ENCODE measurements at places on chromosomes 13 and 19.

- DNase-seq = no peak
These were observed 96.1 kb downstream of the ANKRD10 start for GRCh38 chr13:110818747-110819146.

DNA sequence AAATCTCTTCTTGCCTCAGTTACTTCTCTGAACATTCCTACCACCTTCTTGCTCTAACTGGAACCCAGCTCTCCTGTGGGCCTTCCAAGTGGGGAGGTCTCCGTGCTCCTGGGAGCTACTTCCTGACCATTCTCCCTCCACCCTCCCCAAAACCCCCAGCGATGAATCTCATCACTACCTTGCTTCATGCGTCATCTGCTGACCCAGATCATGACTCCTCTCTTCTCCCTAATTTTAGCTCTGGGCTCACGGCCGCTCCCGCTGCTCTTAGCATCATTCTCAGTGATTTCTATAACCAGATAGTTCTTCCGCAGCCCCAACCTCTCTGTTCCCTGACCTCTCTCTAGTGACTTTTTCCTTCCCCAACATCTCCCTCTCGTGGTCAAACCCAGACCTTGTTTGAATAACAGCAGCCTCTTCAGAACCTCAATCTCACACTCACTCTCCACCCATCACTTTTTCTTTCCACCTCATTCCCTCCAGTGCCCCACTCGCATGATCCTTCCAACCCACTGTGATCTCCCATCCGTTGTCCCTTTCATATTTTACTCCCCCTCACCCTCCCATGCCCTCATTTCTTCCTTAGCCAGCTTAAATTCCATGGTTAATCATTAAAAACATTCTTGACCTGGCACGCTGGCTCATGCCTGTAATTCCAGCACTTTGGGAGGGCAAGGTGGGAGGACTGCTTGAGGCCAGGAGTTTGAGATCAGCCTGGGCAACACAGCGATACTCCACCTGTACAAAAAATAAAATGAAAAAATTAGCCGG lies 21.8 kb downstream of the MRPS12 start:
- DNase-seq = peak; percentile 49

GRCh38 chr13:104683789-104684188 lies 1617.6 kb upstream of the SLC10A2 start:
- no peak for DNase-seq

- DNase-seq = no peak
These were observed 45.1 kb upstream of the CEACAM21 start for GRCh38 chr19:41530761-41531301.

DNA sequence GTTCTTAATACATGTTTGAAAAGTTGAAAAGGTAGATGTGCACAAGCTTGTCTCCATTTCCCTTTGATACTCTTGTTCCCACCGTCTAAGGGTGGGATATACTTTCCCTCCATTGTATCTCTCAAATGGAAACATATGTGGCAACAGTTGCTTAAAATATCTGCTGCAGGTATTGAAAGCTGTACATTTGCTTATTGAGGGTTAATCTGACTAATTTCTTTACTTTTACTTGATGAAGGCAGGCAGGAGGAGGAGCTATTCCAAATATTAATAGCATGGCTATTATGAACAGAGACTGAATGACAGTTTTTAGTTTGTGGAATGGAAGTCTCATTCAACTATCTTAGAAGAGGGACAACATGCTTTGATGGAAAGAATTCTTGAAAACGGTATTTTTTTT lies 103.8 kb downstream of the SLC10A2 start:
- DNase-seq = no peak

DNA sequence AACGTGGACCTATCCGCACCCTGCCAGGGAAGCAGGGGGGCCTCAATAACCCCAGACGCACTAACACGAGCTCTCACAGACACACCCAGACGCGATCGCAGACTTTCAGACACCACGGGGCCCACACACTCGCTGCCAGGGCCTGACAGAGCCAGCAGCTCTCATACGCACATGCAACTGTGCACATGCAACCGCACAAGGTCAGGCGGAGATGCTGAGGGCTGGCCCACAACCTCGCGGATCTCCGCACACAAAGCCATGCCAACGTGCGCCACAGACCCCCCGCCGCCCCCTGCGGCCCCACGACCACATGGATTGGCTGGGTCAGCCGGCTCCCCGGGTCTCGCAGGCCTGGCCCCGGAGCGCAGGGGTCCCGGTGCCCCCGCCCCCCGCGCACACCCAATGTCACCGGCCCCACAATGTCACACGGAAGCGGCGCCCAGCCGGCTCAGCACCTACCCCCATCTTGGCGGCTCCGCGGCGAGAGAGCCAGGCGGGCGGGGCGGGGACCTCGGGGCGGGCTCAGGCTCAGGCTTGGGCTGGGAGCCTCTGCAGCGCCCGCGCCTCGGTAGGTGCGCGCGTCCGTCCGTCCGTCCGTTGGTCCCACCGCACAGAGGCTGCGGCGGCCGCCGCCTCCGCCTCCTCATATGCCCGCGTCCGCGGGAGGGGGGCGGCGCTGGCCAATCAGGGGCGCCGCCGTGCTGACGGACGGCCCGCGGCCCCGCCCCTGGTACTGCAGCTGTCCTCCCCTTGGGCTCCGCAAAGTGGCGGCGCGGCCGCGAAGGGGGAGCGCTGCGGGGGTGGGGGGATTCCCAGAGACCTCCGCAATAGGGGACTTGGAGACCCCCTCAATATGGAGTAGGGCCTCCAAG lies at the start of gene ATP1A3:
Gene ATP1A3 (minus strand): TSS at position 619 of the 872 bp plus-strand sequence. CDS start 154 bp downstream, at position 465.
- peak; percentile 61 for DNase-seq

DNA sequence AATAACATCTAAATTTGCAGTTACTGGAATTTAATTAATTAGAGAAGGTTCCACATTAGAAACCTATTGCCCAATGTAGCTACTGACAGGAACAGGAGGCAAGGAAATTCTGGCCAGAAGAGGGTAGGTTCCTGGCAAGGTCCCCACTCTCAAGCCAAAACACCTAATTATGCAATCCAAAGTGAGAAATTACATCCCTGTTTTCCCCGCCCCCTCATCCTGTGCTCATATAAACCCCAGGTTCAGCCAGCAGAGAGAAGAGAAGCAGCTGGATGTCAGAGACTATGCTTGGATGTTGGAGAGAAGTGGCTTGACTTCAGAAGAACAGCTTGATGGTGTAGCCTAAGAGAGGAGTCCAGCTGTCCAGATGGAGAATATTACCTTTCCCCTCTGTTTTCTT lies 951.3 kb upstream of the PRR20A start:
- DNase-seq = no peak

DNA sequence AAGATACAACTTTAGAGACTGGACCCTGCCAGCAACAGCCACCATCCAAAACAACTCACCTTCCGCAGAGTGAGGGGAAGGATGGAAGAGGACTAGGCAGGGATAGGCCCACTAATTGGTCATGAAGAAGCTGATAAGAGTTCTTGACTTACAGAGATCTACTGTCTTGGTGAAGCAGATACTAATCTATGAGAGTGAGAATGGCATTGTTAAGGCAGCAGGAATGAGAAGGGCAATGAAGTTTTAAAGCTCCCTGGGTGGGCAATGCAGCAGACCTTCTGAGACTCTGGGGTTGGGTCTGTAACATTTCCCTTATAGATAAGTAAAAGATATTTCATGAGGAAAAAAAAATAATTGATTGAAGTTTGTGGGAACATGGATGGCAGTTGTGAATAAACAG lies 63.7 kb downstream of the KLF12 start:
- DNase-seq = no peak

DNA sequence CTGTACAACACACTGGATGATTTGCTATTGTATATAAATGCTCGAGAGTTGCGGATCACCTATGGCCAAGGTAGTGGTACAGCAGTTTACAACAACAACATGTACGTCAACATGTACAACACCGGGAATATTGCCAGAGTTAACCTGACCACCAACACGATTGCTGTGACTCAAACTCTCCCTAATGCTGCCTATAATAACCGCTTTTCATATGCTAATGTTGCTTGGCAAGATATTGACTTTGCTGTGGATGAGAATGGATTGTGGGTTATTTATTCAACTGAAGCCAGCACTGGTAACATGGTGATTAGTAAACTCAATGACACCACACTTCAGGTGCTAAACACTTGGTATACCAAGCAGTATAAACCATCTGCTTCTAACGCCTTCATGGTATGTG lies 21.5 kb downstream of the OLFM4 start:
- DNase-seq = no peak

- DNase-seq = no peak
These were observed 114.9 kb downstream of the PCCA start for GRCh38 chr13:100203696-100204367.

DNA sequence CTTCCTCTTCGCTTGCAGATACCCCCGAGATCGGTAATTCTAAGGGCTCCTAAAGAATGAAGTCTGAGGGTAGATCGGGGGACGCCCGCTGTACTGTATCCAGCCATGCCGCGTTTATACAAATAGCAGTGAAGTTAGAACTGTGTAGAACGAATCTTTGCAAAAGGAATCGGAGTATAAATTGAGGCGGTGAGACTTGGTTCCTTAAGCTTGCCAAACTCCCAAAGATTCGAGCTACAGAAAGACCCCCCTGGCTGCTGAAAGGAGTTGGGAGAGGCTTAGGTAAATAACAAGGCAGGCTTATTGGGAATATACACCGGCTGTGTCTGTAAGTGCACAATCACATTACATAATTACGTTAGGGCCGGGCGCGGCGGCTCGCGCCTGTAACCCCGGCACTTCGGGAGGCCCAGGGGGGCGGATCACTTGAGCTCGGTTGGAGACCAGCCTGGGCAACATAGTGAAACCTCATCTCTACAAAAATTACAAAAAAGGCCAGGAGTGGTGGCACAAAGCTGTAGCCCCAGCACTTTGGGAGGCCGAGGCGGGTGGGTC lies 12.2 kb downstream of the TMEM160 start:
- DNase-seq = no peak

GRCh38 chr13:75947448-75947847 lies 311.3 kb downstream of the LMO7 start:
- DNase-seq = no peak

DNA sequence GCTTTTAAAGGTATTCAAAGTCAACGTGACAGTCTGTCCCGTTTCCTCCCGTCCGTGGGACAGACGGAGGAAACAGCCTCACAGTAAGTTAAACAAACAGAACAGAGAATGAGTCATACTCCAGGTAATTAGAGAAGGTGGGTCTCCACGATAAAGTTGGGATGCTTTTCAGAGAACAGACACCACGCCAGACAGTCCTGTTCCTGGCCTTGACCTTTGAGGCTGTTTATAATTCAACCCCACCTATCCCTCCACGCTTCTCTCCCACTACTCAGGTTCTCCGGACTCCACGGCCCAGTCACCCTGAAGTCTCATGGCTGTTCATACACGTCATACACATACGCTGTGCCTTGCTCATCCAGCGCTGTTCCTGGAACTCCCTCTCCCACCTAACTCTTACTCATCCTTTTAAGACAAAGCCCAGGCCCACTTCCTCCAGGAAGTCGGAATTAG lies 42.5 kb downstream of the ARHGEF18 start:
- no peak for DNase-seq

- DNase-seq = no peak
These were observed 50.3 kb upstream of the TUBGCP3 start for GRCh38 chr13:112638157-112638750.

DNA sequence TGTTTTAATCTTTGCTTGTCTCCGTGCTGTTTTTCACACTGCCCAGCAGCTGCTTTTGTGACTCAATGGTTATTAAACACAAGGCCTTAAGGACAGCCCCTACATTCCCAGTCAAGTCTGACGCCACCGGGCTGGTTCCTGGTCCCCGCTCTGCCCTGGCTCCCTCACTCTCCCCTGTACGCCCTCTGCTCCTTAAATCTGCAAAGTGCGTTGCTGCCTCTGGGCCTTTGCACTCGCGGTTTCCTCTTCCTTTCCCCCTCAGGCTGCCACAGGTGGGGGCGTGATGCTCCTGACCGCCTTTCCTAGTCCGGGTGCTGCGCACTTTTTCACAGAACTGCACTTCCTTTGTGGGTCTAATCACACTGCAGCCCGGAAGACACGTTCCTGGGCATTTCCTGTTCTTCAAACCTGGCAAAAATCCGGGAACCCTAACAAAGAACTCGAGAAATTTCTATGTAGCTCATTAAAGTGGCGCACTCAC lies 25.6 kb downstream of the NOSIP start:
- DNase-seq = peak; percentile 84

DNA sequence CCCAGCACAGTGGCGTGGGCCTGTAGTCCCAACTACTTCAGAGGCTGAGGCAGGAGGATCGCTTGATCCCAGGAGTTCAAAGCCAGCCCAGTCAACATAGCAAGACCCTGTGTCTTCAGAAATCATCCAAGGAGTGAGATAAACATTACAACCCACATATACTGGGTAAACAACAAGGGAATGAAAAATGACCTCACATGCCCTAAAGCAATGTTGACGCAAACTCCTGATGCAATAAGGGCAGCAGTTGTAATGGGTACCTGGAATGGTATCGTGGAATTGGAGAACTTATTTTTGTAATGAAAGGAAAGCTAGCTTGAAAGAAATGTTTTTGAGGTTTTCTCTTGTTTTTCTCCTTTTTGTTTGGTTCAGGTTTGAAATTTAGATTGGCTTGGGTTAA lies 24.5 kb upstream of the LGALS16 start:
- DNase-seq = no peak

DNA sequence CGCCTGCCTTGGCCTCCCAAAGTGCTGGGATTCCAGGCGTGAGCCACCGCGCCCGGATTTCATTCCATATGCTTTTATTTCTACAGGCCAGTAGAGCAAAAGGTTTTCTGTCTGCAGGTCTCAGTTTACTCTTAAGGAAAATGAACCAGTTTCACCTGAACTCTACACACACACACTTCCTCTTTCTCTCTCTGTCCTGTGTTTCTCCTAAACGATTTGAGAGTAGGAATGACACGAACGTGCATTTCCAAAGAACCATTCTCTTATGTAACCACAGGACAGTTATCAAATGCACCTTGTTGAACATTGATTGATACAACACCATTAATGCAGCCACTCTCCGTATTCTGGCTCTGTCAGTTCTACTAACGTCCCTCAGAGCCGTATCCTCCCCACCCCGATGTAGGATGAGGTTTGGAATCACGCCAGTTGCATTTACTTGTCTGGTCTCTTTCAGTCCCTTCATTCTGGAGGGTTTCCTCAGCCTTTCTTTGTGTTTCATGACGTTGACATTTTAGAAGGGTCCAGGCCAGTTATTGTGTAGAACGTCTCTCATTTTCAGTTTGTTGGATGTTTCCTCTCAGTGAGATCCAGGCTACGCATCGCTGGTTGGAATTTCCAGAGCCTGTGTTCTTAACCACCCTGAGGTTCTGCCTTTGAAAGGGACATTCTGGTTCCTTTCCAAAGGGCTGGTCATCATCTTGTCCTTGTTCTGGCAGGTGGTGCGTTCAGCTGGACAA lies 36.0 kb downstream of the BICRA start:
- DNase-seq = no peak

Data from T-helper 1 cell (primary cell).